ENCODE measurements at places on chromosomes 3 and 15.

DNA sequence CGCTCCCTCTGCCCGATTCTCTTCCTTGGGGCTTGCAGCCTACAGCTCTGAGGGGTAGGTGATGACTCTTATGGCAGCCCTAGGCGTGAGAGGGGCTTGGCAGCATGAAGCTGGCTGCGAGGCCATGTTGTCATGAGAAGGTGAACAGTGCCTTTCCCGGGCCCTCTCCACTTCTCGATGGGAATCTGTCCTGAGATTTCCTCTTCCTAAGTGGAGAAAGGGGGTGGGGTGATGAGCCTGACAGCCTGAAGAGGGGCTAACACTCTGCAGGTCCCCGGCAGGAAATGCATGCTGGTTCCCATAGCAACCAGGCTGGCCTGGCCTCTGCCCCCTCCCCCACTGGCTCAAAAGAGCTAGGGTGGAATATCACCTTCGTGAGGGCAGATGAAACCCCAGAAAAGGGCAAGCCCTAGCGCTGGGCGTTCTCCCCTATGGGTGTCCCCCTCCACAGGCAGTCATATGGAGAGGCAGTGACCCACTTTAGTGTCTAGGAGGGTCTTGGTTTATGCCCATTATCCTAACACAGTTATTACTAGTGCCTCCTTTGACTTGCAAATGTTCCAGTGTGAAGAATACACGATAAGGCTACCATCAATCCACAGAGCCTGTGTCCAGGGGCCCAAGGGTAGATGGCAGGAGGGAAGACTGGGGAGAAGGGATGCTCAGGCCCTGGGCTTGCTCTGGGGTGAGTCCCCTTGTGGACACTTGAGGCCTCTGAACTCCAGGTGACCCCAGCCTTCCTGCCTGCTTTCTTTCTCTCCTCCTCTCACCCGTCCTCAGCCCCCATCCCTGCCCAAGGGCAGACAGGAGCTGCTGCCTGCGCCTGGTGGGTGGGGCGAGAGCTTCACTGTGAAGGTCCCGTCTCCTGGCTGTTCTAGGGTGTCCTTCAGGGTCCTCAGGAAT is 13.2 kb downstream of the EPHB3 start:
- no peak for DNase-seq

DNA sequence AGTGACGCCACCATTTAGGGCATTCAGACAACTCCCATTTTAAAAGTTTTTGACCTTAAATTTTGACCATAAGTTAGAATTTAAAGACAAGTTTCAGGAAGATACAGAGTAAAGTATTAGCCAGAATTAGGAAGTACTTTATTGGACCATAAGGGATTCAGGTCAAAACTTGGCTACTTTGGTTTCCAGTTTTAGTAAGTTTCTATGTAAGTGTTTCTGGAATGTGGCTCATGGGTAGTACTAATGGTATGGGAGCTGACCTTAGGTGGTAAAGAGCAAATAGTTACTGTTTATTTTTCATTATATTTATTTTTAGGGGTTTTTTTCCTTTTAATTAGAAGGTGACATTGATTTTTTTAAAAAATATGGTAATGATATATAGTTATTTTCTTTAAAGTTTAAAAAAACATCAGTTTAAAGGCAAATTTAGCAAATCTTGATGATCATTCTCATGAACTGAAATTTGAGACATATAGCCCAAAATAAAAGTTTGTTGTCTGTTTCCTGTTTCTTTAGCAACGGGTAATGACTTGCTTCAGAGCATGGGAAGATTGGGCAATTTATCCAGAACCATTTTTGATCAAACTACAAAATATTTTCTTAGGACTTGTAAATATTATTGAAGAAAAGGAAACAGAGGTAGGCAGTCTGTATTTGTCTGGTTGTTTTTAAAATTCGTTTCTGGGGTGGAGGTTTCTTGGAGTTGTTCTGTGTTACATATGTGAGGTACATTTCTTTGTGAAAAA is 34.3 kb downstream of the U2SURP start:
- no peak for DNase-seq

DNA sequence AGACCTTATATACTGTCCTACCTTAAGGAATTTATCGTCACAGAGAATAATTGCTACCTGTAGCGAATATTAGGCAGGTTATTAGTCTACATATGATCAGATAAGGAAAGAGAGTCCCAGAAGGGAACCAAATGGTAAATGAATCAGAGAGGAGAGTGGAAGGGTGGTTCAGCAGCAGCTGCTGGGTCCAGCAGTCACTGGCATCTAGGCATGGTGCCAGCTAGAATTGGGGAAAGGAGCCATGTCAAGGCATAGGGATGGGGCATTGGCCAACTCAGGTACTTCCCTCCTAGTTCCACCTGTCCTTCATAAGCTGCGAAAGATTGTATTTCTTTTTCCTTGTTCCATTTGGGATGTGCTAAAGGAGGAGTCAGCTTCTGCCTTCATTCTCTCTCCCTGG is 23.4 kb downstream of the HACD3 start:
- no peak for DNase-seq

DNA sequence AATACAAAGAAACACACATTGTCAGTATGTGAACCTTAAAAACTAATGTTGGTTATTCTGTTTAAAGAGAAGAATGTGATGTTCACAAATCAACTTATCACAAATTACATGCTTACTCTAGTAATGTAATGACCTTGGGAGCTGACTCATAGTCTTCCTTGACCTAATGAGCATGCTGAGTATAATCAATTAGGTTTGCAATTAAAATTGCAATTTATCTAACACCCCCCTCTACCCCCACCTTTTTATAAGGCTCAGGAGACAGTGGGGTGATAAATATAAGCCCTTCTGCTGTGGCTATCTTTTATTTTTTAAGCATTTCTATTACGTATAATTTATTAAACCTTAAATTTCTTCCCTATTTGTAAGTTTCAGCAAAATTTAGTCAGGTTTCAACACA is 947.8 kb upstream of the CFAP20DC start:
- no peak for DNase-seq

GRCh38 chr3:39254806-39255449 is 24.9 kb downstream of the CX3CR1 start:
- no peak for DNase-seq

- DNase-seq: no peak
Observed at GRCh38 chr3:114879059-114880031, 267.7 kb downstream of the ZBTB20 start.

GRCh38 chr3:179921500-179921899 is 115.2 kb downstream of the PEX5L start:
- DNase-seq: no peak

DNA sequence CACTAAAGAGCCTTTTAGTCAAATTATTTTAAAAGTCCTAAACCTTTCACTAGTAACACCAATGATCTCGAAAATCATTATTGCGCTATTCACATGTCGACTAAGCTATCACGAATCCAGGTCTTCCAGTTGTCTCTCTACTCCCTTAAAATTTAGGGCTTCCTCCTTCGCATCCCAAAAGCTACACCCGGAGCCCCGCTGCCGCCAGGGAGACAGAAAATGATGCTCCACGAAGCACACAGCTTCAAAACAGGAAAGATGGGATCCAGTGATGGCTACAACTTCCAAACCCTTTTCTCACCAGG is 253 bp downstream of the IFT80 start:
- no peak for DNase-seq

Measured in activated effector memory CD4-positive, alpha-beta T cell treated with Interleukin-2 at 50 U/mL for 16 hours (primary cell).